ENCODE measurements at places on chromosomes 1 and 21. TPM values are rescaled to one million over a fixed set of nuclear protein-coding genes. Genes with fewer than 3 reads are reported as not detected.

The TCHHL1 gene
- not detected for total RNA-seq

GRCh38 chr1:47940779-47941178 lies 56.4 kb downstream of the TRABD2B start:
- DNase-seq: no peak

DNA sequence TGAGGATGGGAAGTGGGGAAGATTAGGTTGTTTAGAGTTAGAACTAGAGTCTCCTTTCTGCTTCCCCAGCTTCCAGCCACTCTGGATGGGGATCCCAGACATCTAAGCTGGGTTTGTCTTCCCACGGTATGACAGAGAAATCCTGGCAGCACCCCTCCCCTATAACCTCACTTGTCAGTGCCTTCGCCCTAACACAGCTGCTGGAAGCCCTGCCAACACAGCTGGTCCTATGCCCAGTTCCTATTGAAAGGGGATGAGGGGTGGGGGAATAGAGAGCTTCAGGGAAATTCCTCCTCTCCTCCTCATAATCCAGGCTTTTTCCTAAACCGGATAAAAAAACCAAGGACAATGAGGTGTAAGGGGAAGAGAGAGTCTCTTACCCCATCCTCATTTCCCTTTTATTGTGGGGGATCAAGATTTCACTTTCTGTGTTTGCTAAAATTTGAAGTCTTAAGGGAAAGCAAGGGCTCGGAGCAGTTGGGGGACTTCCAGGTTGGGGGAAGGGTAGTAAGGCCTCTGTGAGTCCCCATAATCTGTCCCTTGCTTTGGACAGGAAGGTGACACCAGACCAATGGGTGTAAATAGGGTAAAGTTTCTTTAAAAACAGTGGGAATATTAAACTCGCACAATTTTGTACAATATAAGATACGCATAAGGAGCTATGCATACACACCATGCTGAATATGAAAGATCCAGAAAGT lies 590 bp downstream of the TMOD4 start:
- no peak for DNase-seq

DNA sequence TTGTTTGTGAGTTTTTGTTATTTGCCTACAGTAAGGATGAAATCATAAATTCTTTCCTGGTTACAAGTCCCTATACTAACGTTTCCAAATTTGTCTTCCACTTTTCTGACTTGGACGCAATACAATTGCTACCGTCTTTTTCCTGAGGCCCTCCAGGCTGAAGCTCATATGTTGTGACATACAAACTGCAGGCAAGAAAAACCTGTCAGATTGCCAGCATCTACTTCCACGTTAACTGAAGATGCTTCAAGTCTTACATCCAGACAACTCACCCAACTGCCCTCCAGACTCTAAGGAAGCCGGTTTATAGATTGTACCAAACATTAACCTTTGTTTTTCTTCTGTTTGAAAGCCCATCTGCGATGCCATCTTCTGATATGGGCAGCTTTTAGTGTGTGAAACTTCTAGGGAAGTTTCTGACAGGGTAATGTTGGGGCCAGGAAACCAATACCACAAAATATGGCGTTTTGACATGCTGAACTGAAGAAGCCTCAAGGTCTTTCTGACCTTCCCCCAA lies 21.4 kb upstream of the RNF11 start:
- DNase-seq: no peak

The ADSS2 gene
- total RNA-seq: 35.4 TPM

The MAP10 gene
- total RNA-seq: 4.9 TPM

DNA sequence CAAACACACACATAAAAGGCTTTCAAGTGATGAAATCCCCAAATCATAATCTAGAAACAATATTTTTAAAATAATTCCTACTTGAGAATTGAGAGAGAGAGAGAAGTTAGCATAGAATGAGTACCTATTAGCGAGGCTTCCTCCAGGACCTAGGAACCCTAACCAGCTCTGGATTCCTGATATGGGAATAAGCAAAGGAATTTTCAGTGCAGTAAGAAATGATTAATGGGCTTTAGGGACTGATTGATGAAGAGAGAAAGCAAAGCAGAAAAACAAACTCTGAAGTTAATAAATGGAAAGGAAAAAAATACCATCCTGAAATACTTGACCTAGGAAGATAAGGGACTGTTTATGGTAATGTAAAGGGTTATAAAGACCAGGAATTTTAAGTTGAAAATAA lies 60.6 kb downstream of the WARS2 start:
- DNase-seq: no peak

Data from endothelial cell (in vitro differentiated cells).